ENCODE measurements at places on chromosomes 1 and 21.

GRCh38 chr1:18913065-18913835 is 10.9 kb upstream of the ALDH4A1 start:
- peak; percentile 75 for DNase-seq

DNA sequence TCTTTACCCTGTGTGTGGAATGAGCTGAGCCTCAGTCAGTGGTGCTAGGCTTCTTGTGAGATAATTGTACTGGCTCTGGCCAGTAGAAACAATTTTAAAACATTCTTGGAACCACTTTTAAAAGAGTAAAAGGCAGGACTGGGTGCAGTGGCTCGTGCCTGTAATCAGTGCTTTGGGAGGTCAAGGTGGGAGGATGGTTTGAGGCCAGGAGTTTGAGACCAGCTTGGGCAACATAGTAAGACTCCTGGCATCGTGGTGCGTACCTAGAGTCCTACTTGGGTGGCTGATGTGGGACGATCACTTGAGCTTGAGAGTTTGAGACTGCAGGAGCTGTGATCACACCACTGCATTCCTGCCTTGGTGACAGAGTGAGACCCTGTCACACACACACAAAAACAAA is 89.8 kb downstream of the UCK2 start:
- no peak for DNase-seq

GRCh38 chr1:160040476-160040875 is 8.7 kb upstream of the PIGM start:
- DNase-seq: no peak

- DNase-seq: no peak
Observed at GRCh38 chr1:44251989-44252671, 38.9 kb downstream of the DMAP1 start.

GRCh38 chr1:87170157-87170556 is 158.5 kb upstream of the LMO4 start:
- DNase-seq: no peak
